ENCODE measurements at places on chromosomes 1 and 21.

GRCh38 chr1:196115646-196116045 lies 492.6 kb downstream of the KCNT2 start:
- no peak for DNase-seq

GRCh38 chr1:220757441-220757840 lies 9.3 kb downstream of the MTARC2 start:
- DNase-seq = no peak

DNA sequence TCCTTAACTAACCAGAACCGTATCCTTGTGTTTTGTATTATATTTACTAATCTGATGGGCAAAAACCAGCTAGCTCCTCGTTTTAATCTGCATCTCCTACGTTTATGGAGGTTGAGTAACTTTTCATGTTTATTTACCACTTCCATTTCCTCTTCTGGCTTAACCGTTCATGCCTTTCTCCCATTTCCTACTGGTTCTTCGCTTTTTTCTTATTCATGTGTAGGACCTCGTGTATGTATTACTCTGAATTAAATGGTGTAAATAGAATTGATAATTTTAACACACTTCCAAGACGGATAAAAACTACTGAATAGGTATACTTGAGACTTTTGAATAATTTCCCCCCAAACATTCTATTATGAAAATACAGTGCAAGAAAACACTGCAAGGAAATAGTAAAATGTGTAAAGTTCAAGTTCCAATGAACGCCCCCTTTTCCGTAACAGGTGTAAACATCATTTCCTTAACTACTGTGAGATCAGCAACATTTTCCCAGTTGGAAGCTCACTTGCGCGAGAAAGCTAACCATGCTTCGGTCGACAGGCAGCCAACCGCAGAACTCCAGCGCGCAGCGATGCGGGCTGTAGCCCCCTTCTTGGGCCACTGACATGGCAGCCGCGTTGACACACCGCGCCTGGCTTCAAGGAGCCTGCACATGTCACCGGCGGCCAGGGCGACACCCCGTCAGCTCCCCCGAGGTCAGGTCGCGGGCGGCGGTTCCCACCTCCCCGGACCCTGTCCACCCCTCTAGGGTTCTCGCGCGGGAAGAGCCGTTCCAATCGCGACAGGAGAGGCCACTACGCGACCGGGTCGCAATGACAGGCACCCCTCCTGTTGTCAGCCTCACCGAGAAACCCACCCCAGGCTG lies 816 bp downstream of the EDEM3 start:
- no peak for DNase-seq

GRCh38 chr1:224884361-224884801 lies 45.1 kb upstream of the DNAH14 start:
- no peak for DNase-seq

- no peak for DNase-seq
Measured at GRCh38 chr1:87914396-87914795, 585.7 kb downstream of the LMO4 start.

DNA sequence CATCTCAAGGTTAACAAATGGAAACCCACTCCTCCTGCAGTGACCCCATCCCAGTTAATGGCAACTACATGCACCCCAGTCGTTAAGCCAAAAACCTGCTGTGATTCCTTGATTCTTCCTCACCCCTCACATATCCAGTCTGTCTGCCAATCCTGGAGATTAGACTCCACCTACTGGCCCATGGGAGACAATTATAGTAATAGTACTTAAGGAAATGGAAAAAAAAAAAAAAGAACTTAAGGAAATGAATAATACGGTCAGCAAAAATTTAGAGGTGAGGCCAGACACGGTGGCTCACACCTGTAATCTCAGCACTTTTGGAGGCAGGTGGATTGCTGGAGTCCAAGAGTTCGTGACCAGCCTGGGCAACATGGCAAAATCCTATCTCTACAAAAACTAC lies 7.0 kb downstream of the NOL9 start:
- no peak for DNase-seq

- DNase-seq = no peak
Measured at GRCh38 chr21:28669321-28669720, 323.4 kb downstream of the LTN1 start.

DNA sequence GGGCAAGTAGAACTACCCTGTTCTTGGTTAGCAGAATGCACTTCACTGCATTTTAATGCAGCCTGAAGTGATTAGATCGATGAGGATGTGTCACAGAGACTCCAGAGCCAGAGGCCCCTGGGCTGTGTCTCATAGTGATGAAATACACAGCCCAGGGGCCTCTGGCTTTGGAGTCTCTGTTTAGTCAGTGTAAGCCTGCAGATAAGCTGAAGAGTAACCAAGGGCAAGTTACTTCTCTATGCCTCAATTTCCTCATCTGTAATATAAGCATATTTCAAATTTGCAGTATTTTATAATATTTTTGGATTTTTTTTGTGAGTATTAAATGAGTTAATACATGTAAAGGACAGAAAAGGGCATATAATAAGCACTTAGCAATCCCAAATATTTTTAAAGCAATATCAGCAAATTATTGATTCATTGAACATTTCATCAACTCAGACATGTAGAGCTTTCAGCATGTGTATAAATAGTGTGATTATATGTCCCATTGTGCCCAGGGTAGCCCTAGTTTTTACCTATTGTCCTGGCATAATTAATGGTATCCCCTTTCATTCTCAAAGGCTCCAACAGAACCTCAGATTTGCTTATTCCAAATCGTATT lies 23.6 kb upstream of the APOBEC4 start:
- DNase-seq = no peak

- DNase-seq = peak; percentile 93
Measured at GRCh38 chr1:160261893-160262794, at the start of gene DCAF8. Gene DCAF8 (minus strand): TSS chr1:160262549. CDS start chr1:160244008, 18,541 bp downstream.

DNA sequence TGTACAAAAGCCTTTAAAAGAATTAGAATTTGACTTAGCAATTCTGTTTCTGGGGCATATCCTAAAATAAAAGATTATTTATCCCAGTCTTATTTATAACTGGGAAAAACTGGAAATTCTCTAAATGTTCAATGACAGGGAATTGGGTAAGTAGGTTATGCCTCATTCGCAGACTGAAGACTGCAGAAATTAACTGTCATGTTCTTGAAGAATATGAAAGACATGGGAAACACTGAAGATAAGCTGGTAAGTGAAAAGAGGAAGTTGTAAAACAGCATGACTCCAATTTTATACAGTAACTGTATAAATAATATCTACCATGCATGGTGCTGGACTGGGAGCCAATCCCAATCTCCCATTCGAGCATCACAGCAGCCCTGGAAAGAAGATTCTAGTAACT lies 50.6 kb upstream of the SLC2A1 start:
- DNase-seq = no peak

DNA sequence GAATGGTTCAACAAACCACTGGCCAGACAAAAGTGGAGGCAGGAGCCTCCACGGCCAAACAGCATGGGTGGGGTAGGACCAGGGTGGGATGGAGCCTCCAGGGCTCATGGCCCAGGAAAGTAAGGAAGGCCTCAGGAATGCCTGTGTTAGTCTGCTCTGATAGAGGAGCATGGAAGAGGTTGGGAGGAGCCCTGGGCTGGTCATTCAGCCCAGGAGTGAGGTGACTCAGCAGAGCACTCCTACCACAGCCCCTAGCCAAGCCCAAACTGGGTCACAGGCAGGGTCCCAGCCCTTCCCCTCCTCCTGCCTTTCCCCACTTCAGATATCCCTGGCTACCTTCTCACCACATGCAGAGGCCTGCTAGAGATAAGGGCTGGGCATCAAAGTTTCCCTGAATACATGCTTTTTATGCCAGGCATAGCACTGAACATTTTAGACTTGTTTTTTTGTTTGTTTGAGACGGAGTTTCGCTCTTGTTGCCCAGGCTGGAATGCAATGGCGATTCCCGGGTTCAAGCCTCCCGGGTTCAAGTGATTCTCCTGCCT lies 3.1 kb upstream of the SHISA4 start:
- DNase-seq = no peak

DNA sequence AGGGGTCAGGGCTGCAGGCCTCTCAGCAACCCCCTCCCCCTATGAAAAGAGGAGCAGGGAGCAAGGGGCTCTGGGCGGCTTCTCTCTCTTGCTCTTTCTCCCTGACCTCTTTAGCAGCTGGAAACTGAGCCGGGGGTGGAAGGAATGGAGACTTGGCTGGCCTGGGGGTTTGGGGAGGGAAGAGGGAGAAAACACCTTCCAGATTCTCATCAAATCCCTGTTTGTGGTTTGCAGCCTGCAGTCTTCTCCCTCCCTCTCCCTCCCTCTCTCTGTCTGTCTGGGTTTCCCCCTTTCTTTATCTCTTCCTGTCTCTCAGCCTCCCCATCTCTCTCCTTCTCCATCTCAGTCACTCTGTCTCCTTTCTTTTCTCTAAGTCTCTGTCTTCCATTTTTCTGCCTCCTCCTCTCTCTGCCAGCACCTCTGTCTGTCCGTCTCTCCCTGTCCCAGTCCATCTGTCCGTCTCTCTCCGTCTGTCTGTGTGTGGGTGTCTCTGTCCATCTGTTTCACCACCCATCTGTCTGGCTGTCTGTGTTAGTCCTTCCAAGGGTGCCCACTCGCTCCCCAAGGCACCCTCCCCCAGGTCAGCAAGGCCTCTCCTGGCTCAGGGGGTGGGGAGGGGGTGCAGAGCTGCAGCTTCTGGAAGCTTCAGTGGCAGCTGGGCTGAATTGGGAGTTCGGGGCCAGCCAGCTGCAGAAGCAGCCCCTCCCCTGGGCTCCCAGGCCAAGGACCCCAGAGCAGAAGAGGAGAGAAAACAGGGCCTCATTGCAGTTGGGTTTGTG lies 6.2 kb downstream of the AHDC1 start:
- DNase-seq = no peak

- no peak for DNase-seq
Measured at GRCh38 chr1:174103766-174104165, 55.6 kb upstream of the RABGAP1L start.

DNA sequence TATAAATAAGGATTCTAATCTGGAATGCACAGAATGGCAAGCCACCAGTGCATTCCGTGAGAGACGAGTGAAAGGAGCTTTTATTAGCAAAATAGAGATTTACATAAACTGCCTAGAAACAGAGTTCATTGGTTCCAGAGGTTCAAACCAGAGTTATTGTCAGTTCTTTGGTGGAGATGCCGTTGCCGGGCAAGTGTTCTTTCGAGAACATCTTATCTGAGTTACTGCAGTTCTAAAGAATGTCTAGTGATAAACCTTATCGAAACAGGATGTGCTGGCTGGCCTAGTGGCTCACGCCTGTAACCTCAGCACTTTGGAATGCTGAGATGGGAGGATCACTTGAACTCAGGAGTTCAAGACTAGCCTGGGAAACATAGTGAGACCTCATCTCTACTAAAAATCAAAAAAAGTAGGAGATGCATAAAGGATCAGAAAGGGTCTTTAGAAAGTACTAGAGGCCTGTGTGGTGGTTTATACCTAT lies 19.9 kb upstream of the EVI5 start:
- no peak for DNase-seq

- DNase-seq = no peak
Measured at GRCh38 chr1:160853754-160854153, 8.9 kb downstream of the CD244 start.

DNA sequence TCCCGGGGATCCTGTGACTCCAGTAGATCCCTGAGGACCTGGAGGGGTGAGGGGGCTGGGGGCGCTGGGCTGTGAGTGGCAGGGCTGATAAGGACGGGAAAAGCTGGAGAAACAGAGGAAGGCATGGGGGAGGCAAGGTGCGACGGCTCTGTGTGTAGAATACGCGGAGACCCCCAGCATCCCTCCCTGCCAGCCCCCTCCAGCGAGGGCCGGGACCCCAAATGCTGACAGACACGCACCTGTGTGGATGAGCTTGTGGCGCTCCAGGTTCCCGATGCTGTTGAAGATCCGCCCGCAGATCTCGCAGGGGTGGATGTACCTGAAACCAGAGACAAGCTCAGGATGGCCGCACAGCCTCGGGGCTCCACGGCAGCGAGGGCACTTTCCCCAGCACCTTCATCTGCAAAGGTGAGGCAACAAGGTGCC lies 53.0 kb upstream of the RIPK4 start:
- no peak for DNase-seq

- no peak for DNase-seq
Measured at GRCh38 chr1:16153999-16154673, 1.7 kb downstream of the EPHA2 start.

GRCh38 chr1:186633116-186633515 lies 47.1 kb downstream of the PTGS2 start:
- DNase-seq = no peak

DNA sequence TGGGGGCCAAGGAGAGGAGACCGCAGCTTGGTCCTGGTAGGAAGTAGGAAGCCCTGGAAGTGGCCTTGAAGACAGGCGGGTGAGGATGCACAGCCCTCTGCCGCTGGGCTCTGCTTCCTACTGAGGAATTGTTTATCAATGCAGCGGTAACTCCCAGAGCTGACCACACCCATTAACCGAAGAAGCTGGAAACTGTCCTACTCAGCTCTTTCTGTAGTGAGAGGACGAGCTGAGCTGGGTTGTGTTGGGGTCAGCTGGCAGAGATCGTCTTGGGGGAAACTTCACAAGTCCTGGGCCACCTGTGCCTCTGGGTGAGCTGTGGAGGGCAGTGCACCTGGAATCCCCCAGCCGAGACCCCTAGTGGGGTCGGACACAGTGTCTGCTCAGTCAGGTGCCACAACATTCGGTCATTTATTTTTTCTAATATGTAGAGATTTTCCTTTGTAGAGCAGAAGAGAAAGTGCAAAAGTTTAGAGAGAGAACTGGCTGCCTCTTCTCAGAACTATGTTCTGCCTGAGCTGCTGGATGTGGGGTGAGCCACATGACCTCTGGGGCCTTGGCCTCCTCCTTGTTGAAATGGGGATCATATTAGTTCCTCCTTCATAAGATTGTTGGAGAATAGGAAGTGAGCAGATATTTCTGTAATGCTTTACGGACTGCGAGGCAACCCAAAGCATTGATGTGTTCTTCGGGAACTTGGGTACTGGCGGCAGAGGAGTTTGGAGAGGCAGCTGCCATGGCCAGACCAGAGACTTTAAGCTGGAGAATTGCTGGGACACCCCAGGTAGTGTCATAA lies 3.6 kb downstream of the NECAP2 start:
- no peak for DNase-seq

DNA sequence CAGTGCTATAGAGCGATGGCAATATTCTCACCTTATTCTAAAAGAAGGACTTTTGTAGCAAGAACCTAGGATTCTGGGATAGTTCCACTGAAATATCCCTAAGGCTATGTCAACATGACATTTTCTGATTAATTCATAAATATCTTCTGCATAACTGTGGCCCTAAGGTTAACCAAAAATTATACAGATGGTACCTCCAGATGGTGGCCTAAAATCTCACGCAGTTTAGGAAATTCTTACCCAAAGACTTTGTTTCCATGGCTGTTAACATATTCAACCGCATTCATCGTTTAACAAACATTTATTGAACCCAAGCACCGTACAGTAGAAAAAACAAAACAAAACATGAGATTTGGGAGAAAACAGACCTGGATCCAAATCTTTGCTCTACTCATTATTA lies 19.1 kb downstream of the NID1 start:
- DNase-seq = no peak

- no peak for DNase-seq
Measured at GRCh38 chr1:56057466-56058405, 521.6 kb downstream of the PLPP3 start.

Data from D721Med (cell line).